ENCODE measurements at places on chromosomes 3 and 15.

DNA sequence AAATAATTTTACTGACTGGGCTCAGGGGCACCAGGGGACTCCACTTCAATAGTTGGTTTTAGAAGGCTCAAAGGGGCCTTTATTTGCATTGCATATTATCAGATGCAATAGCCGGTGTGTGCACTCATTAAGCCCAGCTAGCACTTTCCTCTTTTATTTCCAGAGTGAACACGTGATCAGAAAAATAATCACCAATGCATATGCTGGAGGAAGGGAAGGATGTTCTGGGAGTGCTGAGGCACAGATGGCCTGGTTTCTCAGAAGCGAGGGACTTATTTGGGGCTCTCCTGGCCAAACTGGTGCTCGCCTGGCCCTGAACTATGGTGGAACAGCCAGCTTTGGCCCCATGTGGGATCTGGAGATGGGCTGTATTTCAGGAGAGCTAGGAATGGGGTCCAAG, 60.4 kb upstream of the SEC13 start:
- no peak for DNase-seq

DNA sequence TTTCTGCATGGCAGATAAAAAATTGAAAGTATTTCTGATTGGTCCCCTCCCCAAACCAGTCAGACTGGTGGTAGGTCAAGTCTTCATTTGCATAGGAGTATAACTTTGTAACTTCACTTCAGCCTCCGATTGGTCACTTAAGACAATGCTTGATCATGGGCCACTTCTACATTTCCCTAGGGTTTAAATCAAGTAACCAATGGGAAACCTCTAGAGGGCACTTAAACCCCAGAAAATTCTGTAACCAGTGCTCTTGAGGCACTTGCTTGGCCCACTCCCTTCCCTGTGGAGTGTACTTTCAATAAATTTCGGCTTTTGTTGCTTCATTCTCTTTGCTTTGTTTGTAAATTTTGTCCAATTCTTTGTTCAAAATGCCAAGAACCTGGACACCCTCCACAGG, 225.5 kb downstream of the ARPP21 start:
- no peak for DNase-seq

- DNase-seq = no peak
These were observed 34.4 kb downstream of the TMEM45A start for GRCh38 chr3:100526613-100527346.

DNA sequence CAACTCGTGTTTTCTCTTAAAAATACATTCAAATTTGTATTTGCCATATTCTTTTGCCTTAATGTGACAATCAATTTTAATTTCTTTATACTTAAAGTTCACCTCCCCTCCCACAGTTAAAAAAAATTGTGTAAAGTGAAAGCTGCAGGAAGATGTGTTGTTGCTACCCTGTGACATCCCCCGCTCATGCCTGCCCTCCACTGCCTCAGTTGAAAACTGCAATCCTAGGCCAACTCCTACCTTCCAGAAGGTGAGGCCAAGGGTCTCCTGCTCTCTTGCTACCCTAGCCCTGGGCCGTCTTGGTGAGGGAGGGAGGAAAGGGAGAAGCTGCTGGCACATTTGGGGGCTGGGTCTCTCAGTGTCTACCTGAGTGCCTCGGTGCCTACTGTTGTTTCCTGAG, 57.0 kb upstream of the CMTM7 start:
- DNase-seq = no peak

DNA sequence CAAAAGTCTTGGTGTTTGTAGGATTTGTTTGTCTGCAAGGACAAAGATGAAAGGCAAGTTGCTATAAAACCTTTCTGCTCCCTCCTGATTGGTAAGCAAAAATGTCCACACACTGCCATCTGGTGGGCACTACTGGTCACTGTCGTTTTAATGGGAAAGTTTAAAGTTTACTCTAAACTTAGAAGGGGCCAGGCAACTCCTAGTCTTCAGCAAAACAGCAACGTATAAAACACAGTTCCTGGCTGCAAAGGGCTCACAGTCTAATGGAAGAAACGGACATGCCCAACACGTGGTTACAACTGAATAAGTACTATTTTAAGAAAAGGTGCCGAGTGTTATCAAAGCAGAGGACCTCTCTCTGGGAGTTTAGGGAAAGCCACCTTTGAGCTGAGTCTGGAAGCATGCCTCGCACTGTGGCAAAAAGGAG, 23.7 kb upstream of the TPRG1 start:
- DNase-seq = peak; percentile 82

DNA sequence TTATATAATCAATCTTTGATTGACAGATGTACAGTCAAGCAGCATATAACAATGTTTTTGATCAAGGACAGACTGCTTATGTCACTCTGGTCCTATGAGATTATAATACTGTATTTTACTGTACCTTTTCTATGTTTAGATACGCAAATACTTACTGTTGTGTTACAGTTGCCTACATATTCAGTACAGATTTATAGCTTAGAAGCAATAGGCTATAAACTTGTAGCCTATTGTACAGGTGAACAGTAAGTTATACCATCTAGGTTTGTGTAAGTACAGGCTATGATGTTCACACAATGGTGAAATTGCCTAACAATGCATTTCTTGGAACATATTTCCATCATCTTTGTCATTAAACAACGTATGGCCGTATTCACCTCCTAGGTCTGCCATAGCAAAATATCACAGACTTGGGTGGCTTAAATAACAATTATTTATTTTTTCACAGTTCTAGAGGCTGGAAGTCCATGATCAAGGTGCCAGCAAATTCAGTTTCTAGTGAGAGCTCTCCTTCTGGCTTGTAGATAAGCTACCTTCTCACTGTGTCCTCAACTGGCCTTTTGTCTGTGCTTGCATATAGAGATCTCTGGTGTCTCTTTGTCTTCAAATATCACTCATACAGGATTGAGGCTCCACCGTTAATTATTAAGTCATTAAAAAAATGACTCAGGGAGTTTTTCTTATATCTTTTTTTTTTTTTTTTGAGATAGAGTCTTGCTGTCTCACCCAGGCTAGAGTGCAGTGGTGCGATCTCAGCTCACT, 89.1 kb downstream of the EBLN2 start:
- DNase-seq = no peak
